ENCODE measurements at places on chromosomes 16 and 17. TPM values are rescaled to one million over a fixed set of nuclear protein-coding genes. Genes with fewer than 3 reads are reported as not detected.
A peak's percentile ranks its signal among the peaks of the same experiment; 100 is the strongest.

IL17C gene
- not detected for total RNA-seq

C1QBP gene
- 178 TPM for total RNA-seq

BANP gene
- 39.8 TPM for total RNA-seq

AOC2 gene
- 2.0 TPM for total RNA-seq

HS3ST3B1 gene
- total RNA-seq = 10.3 TPM

SARM1 gene
- 20.0 TPM for total RNA-seq

ARHGDIG gene
- total RNA-seq = not detected

DNA sequence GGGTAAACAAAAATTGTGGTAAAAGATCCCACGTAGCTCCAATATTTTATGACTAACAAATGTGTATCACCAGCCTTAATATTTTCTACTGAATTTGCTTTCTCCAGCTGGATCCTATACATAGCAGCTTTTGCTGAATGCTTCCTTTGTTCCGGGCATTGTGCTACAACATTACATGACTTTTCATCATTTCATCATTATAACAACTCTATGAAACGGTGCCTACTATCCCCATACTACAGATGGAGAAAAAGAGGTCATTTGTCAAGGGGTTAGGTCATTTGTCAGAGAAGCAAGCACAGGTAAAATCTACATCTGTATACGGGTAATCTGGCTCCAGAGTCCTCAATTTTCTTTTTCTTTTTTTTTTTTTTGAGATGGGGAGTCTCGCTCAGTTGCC, 74.3 kb downstream of the KANSL1 start:
- DNase-seq = no peak
- peaks cover 43% of the 10 kb centered on the region for H3K4me1 ChIP-seq
- H3K4me3 ChIP-seq = no peak overlapping the region
- peaks cover 30% of the 10 kb centered on the region for H3K36me3 ChIP-seq
- no peaks in the 10 kb centered on the region for H3K27me3 ChIP-seq

DNA sequence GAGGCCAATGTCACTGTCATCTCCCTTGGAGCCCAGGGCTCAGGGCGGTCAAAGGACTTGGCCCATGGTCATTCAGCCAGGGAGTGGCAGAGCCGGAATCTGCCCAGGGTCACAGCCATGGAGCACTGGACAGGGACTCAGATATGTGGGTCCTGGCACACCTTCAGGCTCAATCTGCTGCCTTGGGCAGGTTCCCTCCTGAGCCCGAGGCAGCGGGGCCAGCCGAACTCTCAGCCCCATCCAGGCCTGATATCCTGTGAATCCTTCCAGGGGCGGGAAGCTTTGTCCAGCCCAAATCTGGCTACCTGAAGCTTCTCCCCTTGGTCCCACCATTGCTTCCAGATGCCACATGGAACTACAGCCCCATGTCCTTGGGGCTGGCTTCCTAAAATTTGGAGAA, 12.2 kb upstream of the CDIPT start:
- H3K36me3 ChIP-seq = no peaks in the 10 kb centered on the region
- H3K4me3 ChIP-seq = no peak overlapping the region
- H3K4me1 ChIP-seq = peaks cover 16% of the 10 kb centered on the region

DNA sequence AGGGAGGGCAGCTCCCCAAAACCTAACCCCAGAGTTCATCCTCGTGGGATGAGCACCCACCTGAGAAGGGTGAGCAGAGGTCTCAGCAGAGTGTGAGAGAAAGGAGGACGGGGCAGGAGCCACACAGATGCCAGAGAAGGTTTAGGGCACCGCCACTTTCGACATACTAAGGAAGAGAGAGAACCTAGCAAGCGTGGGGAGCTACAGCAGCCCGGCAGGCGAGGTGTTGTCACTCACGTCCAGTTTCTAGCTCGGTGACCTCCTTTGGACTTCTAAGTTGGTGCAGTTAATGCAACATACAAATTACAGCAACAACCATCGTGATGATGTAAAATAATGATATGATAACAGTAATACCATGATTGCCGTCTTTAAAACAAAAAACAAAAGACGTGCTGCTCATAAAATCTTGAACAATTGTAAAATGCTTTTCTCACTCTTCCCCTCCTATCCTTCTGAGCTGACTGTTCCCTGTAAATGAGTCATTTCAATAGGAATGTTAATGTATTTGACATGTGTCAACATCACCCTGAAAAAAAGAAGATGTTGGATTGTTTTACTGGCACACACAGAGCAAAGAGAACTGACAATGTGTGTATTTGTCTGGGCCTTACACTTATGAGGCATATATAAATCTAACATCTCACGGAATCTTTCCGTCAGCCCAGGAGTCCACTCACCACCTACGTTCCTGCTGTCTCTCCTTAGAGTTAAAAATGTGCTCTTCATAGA, 158.2 kb upstream of the MAF start:
- no peak overlapping the region for H3K4me3 ChIP-seq
- no peaks in the 10 kb centered on the region for H3K36me3 ChIP-seq
- peaks cover 3% of the 10 kb centered on the region for H3K27me3 ChIP-seq
- no peak for DNase-seq
- peaks cover 11% of the 10 kb centered on the region for H3K4me1 ChIP-seq

- H3K4me1 ChIP-seq = peaks cover 15% of the 10 kb centered on the region
- no peak overlapping the region for H3K4me3 ChIP-seq
- H3K36me3 ChIP-seq = no peaks in the 10 kb centered on the region
- no peak for DNase-seq
- no peak overlapping the region for H3K27ac ChIP-seq
These were observed 210.7 kb downstream of the WWOX start for GRCh38 chr16:78310196-78310595.

DNA sequence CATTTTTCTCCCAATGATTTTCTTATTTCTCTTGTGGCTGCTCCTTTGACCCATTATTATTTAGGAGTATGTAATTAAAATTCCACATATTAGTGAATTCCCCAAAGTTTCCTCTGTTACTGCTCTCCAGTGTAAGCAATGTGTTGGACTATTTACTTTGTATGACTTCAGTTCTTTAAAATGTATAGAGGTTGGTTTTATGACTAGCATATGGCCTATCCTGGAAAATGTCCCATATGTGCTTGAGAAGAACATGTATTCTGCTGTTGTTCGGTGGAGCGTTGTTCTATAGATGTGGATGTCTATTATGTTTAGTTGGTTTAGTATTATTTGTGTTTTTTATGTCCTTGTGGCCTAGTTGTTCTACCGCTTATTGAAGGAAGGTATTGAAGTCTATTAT, 6.0 kb upstream of the NT5M start:
- peaks cover 18% of the 10 kb centered on the region for H3K4me1 ChIP-seq
- H3K36me3 ChIP-seq = no peaks in the 10 kb centered on the region
- no peaks in the 10 kb centered on the region for H3K27me3 ChIP-seq
- H3K27ac ChIP-seq = no peak overlapping the region
- DNase-seq = no peak

GRCh38 chr16:65201511-65201910, 79.6 kb upstream of the CDH11 start:
- no peaks in the 10 kb centered on the region for H3K36me3 ChIP-seq
- no peaks in the 10 kb centered on the region for H3K27me3 ChIP-seq
- H3K4me1 ChIP-seq = no peaks in the 10 kb centered on the region
- no peak overlapping the region for H3K4me3 ChIP-seq
- H3K27ac ChIP-seq = no peak overlapping the region
- no peak for DNase-seq

DNA sequence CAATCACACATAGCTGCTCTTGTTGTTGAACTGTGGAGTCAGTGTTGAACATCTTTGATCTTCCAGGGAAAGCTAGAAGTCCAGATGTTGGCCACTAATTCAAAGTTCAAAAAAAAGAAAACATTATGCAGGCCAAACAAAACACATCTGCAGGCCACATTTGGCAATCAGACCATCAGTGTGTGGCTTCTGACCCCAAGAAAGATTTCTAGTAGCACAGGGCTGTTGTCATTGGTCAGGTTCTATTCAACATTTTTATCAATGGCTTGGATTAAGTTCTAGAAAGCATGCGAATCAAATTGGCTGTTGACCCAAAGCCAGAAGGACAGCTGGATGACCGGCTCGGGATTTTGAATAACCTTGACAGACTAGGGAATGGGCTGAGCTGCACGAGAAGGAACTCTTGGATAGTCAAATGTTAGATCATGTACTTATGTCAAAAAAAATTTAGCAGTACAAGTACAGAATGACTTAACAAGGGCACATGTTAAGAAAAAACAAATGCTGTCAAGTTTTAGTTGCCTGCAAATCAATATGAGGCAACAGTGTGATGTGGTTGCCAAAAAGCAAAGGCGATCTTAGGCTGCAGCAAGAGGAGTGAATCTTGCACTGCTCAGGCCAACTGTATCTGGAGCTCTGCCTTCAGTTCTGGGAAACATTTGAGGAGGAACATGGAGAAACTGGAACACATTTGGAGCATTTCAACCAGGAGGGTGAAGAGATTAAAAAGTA, 187.6 kb downstream of the RGS9 start:
- H3K27ac ChIP-seq = no peak overlapping the region
- H3K27me3 ChIP-seq = peaks cover 8% of the 10 kb centered on the region
- peaks cover 1% of the 10 kb centered on the region for H3K4me1 ChIP-seq
- no peak overlapping the region for H3K4me3 ChIP-seq

GRCh38 chr17:75041656-75042280, 5.0 kb downstream of the ATP5PD start:
- no peak overlapping the region for H3K27ac ChIP-seq
- no peak overlapping the region for H3K4me3 ChIP-seq
- H3K4me1 ChIP-seq = peaks cover 30% of the 10 kb centered on the region
- no peaks in the 10 kb centered on the region for H3K27me3 ChIP-seq
- H3K36me3 ChIP-seq = peaks cover 30% of the 10 kb centered on the region

DNA sequence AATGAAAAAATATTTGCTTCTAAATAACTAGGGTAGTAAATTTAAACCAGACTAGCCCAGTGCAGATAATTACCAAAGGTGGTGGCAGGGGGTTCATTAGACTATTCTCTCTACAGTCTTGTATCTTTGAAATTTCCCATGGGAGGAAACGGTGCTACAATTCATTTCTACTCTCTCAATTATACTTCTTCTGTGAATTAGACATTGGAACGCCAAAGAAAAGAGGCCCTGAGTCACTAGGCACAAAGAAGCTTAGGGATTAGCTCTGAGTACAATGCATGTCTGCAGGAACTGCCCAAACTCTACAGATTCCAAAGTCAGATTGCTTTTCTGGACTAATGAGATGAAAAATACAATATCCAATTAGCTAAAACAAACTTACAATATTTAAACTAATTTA, 30.7 kb upstream of the ARL6IP1 start:
- H3K4me1 ChIP-seq = no peaks in the 10 kb centered on the region
- no peak for DNase-seq
- H3K36me3 ChIP-seq = peaks cover 66% of the 10 kb centered on the region
- no peak overlapping the region for H3K4me3 ChIP-seq
- no peaks in the 10 kb centered on the region for H3K27me3 ChIP-seq

DNA sequence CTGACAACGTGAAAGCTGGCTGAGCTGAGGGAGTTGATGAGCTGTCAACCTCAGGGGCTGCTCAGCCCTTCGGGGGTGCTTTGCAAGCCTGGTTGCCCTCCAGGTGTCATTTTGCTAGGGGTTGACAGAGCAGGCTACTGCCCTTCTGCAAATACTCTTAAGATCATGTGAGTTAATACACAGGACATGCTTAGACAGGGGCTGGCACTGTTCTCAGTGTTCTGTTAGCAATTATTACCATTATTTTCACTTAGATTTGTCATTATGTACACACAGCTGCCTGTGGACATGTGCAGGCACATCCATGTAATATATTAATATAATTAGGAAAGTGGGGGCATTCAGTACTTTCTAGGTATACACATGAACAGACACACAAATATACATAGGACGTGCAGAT, 554.3 kb upstream of the HSBP1 start:
- no peaks in the 10 kb centered on the region for H3K27me3 ChIP-seq
- no peak overlapping the region for H3K4me3 ChIP-seq
- H3K36me3 ChIP-seq = no peaks in the 10 kb centered on the region
- H3K27ac ChIP-seq = no peak overlapping the region
- DNase-seq = no peak
- no peaks in the 10 kb centered on the region for H3K4me1 ChIP-seq

DNA sequence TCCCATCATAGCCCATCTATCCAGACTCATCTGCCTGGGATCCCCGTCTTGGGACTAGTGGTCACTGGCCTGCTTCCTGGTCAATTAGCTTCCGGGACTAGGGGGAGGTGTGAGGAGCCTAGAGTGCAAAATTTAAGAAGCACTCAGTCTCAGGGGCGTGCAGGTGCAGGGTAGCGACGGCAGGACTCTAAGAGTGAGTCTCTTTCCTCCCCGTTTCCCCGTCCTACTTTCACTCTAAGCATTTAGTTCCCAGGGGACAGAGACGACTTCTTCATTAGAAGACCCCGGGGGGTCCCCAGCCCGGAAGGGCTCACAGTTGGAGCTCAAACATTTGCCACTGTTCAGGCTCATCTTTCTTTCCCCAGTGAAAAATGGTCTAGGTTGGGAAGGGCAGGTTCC, 677 bp upstream of the ZNHIT3 start:
- H3K36me3 ChIP-seq = peaks cover 16% of the 10 kb centered on the region
- peaks cover 46% of the 10 kb centered on the region for H3K4me1 ChIP-seq
- H3K27me3 ChIP-seq = peaks cover 10% of the 10 kb centered on the region
- DNase-seq = no peak
- H3K27ac ChIP-seq = peak overlapping the region; percentile 99
- peak overlapping the region; percentile 99 for H3K4me3 ChIP-seq

DNA sequence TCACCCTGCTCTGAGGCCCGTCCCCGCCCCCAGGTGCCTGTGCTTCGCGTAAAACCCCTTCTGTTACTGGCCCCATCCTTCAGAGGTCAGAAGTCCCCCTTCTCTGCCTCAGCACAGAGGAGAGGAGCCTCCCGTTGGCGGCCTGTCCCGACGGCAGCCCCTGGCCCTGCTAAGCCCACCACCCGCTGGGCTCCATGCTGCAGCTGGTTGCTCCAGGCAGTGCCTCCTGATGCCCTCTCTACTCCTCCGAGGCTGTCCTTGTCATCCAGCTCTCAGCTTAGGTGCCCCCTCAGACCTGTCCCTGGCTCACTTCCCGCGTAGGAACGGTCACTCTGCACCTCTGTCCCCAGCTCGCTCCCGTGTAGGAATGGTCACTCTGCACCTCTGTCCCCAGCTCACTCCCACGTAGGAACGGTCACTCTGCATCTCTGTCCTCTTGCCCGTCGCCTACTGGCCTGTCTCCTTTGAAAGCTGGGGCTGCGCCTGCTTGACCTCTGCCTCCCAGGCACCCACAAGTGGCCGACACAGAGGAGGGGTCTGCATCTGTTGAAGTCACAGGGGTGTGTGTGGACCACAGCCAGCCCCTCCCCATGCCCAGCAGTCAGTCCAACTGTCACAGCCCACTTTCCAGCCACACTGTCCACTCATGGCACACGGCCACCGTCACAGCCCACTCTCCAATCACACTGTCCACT, 31.7 kb upstream of the ZC3H18 start:
- no peak overlapping the region for H3K27ac ChIP-seq
- H3K4me1 ChIP-seq = peaks cover 9% of the 10 kb centered on the region
- peaks cover 15% of the 10 kb centered on the region for H3K36me3 ChIP-seq
- DNase-seq = no peak
- H3K4me3 ChIP-seq = no peak overlapping the region

DNA sequence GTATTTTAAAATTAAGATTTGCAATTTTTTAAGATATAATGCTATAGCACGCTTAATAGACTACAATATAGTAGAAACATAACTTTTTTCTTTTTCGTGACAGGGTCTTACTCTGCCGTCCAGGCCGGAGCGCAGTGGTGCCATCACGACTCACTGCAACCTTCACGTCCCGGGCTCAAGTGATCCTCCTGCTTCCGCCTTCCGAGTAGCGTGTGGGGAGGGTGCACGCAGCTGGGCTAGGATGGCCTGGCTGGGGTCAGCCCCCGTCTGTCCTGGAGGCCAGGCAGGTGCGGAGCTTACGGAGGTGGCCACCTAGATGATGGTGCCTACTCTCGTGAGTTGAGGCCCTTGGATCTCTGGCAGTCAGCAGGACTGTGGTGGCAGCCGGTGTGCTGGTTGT, 50.1 kb downstream of the JPH3 start:
- no peak overlapping the region for H3K27ac ChIP-seq
- no peak for DNase-seq
- peaks cover 3% of the 10 kb centered on the region for H3K27me3 ChIP-seq
- no peaks in the 10 kb centered on the region for H3K36me3 ChIP-seq
- H3K4me1 ChIP-seq = no peaks in the 10 kb centered on the region
